Left kidney (tissue), 8 donors: ENCODE measurements at places on chromosomes 7 and 10. TPM values are rescaled to one million over a fixed set of nuclear protein-coding genes. Genes with fewer than 3 reads are reported as not detected.

DNA sequence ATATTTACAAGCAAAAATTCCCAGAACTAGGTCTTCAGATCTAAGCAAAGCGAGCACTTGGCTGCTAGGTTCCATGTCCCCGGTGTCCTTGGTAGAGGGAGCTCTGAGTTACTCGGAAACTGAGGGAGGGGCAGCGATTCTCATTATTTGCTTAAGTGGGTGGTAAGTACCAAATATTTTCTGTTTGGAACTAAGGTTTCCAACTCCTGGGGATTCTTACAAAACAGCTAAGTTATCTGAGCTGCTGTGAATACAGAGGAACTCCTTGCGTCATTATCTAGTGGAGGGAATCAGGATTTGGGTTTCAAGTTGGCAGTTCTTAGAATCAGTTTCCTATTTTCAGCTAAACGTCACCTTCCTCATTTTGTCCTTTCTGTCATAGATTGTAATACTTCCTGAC is 76.8 kb upstream of the IKZF1 start:
- DNase-seq: no peak

- no peak for DNase-seq
These were observed 43.7 kb upstream of the WASL start for GRCh38 chr7:123792547-123792946.

- DNase-seq: no peak
These were observed 32.4 kb upstream of the PWWP2B start for GRCh38 chr10:132364594-132364970.

- DNase-seq: no peak
These were observed 18.6 kb upstream of the DRGX start for GRCh38 chr10:49414496-49414895.

DNA sequence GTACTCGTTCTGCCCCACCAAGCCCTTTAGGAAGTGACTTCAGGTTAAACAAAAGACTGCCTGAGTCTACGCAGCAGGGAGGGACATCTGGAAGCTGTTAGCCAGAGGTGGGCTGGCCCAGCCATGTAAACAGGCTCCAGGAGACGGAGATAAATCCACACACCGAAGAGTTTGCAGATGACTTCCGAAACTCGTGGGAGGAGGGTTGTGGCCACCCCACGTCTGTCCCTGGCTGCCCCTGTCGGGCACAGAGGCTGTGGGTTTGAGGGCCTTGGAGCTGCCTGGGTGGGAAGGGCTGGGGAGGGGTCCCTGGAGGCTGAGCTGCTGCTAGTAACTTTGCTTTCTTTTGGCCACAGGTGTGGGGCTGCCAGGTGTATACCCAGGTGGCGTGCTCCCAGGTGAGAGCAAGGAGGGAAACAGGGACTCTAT is 15.6 kb downstream of the ELN start:
- no peak for DNase-seq

GRCh38 chr7:19928247-19928646 is 154.8 kb upstream of the TMEM196 start:
- DNase-seq: no peak

GRCh38 chr10:4806534-4806933 is 19.5 kb upstream of the AKR1E2 start:
- DNase-seq: no peak

GRCh38 chr7:7820939-7821338 is 102.5 kb upstream of the RPA3 start:
- DNase-seq: no peak

GPR85 gene
- polyA plus RNA-seq: 1.0 TPM

PDCD4 gene
- polyA plus RNA-seq: 263 TPM

FFAR4 gene
- not detected for polyA plus RNA-seq
